ENCODE measurements at places on chromosomes 11 and 22. TPM values are rescaled to one million over a fixed set of nuclear protein-coding genes. Genes with fewer than 3 reads are reported as not detected.

Gene GLYATL2
- 0.87 TPM for total RNA-seq

- no peak for DNase-seq
Observed at GRCh38 chr22:39233710-39234471, 10.9 kb downstream of the PDGFB start.

- DNase-seq, result no peak
Observed at GRCh38 chr11:47852053-47852452, 3.9 kb upstream of the NUP160 start.

DNA sequence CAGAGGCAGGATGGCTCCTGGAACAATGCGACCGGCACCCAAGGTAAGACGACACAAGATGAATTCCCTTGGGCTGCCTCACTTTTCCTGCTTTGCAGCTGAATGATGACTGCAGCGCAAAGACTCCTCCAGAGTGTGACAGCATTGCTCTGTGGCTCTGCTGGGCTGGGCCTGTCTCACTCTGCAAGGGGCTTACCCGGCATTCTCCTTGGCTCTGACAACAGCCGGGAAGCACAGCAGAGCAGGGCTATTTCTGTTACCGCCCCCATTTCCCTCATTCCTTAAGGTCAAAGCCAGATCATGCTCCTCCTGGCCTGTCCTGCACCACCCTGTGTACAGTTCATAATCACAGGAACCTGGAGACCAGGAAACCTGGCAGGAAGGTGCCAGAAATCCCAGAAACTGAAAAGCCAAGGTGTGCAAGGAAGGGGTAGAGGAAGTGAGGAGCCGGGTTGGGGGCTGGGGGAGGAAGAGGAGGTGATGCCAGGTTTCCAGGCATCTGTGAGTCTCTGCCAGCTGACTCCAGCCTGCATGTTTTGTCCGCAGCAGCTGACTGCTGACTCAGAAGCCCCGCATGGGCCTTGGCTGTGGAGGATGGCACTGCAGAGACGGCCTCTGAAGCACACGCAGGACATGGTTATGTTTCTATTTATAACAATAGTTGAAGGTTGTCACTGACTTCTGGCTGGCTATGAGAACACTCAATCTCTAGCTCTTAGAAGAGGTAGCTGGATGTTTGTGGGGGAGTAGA is 113.6 kb downstream of the MICAL3 start:
- DNase-seq, result no peak

DNA sequence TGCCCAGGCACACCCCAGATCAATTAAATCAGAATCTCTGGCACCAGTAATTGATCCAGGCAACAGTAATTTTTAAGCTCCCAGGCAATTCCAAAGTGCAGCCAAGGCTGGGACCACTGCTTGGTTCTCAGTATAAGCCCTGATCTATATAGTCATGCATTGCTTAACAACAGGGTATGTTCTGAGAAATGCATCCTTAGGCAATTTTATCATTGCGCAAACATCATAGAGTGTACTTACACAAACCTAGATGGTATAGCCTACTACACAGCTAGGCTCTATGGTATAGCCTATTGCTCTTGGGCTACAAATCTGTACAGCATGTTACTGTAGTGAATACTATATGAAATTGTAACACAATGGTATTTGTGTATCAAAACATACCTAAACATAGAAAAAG is 651 bp upstream of the C11orf42 start:
- DNase-seq, result no peak

DNA sequence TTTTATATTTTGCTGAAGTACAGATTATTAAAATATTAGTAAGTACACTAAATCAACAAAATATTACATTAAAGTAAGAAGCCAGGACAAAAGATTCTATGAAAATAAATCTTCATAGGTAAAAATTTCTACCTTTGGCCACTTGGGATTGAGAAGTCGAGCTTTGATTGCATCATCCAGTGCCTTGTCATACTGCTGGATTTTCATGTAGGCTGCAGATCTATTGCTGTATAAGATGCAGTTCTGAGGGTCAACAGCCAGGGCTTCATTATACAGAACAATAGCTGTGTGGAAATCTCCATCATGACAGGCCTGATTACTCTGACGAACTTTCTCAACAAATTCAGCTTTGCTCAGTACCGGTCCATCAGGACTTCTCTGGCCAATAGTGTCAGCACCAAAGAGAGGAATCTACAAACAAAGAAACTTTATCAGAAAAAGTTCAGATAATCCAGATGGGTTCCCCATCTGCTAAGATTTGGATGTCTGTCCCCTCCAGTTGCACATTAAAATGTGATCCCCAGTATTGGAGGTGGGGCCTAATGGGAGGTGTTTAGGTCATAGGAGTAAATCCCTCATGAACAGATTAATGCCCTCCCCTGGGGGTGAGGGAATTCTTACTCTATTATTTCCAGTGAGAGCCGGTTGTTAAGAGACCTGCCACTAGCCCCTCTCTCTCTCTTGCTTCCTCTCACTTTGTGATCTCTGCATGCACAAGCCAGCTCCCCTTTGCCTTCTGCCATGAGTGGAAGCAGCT is 50.0 kb downstream of the TTC28 start:
- DNase-seq, result no peak

DNA sequence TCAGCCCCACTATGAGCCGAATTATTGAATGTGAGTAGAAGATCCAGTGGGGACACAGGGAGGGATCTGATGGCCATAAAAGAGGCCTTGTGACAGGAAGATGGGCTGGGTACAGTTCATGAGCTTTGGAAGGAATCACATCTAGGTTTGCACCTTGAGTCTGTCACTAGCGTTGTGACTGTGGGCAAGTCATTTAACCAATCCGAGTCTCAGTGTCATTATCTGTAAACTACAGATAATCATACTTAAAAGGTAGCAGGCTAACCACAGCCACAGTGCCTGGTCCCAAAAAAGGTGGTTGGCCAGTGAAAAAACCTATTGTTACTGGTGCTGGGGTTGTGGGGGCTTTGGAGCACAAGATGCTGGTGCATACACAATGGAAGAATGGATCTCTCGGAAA is 3.8 kb downstream of the HEPN1 start:
- DNase-seq, result no peak

DNA sequence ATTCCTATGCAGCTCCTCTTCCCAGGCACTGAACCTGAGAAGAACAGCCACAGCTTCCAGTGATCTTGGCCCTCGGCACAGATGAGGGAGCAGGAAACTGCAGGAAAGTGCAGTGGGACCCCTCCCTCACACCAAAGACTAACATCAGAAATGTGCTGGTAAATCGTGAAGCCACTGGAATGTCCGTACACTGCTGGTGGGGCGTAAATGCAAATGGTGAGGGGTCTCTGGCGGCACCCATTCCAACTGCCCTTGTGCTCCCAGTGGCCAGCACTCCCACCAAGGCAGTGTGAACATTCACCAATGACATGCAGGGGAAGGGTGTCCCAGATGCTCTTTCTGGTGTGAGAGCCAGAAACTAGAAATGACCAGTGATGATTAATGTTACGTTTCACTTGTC is 574.0 kb downstream of the BRD1 start:
- DNase-seq, result no peak

Gene TPBGL
- total RNA-seq, result 0.40 TPM

DNA sequence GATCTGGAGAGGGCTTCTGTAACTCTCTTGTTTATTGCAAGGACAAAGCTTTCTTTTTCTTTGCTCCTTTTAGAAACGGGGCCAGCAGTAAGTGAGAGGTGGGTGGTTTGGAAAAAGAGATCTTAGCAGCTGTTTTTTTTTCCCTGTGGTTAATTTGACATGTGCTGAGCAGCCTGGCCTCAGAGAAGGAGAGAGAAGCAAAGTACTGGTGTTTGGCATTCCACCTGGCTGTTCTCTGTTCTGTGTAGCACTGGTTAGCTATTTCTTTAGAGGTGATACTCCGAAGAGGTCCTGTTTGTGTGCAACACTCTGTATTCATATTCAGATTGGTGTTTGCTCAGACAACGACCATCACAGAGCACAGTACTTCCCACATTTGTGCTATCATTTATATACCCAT is 80.8 kb upstream of the SORL1-AS1 start:
- DNase-seq, result no peak

DNA sequence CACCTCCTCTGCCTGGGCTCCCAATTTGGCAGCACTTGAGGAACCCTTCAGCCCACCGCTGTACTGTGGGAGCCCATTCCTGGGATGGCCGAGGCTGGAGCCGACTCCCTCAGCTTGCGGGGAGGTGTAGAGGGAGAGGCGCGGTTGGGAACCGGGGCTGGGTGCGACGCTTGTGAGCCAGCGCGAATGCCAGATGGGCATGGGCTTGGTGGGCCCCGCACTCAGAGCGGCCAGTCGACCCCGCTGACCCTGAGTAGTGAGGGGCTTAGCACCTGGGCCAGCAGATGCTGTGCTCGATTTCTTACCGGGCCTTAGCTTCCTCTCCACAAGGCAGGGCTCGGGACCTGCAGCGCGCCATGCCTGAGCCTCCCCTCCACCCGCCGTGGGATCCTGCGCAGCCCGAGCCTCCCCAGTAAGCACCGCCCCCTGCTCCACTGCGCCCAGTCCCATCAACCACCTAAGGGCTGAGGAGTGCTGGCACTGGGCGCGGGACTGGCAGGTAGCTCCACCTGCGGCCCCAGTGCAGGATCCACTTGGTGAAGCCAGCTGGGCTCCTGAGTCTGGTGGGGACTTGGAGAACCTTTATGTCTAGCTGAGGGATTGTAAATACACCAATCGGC is 58.3 kb upstream of the DEFB108B start:
- DNase-seq, result no peak

GRCh38 chr11:27777033-27777432 is 76.8 kb upstream of the BDNF start:
- no peak for DNase-seq

DNA sequence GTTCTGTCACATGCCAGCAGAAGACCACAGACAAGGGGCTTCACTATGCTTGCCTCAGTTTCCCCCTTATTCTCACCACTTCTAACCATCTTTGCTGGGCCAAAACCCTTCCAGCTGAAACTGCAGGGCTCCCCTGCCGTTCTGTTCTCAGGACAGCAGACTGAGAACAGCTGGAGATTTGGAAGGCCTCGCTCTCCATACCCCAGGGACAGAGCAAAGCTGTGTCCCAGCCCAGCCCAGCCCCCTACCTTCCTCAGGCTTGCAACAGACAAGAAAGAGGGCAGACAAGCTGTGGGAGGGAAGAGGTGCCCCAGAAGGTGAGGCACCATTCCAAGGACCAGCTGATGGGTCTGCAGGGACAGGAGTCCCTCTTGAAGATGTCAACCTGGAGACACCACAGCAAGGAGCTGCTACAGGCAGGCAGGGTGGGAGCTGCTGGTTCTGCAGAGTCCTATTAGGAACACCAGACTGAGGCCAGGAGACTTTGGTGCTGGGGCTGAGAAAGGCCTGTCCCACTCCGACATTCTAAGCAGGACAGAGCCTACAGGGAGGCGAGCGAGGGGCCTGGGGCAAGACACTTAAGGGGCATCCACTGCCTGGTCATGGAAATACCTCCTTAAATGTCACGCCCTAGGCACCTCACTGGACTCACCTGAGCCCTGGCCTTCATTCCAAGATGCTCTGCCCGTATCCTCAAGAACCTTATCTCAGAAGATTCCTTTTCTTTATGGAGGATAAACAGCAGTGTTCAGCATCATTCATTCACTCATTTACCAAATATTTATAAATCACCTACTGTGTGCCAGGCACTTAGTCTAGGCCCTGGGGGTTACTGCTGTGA is 6.9 kb downstream of the SCN2B start:
- DNase-seq, result no peak

DNA sequence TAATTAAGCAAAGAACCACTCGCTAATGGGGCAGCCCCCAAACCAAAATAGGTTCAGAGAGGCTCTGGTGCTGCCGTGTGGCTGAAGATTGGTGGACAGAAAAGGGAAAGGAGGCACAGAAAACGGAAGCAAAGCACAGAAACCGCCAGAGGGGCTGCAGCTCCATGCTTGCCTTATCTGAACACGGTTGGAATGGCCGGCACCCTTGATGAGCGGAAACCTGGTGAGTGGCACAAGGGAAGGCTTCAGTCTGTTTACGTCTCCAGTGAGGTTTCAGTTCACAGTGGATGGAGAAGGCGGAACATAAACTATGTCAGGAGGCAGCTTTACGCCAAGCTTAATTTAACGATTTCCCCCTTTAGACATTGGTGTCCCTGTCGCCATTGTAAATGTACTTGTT is 5.2 kb upstream of the PRR33 start:
- DNase-seq, result no peak

DNA sequence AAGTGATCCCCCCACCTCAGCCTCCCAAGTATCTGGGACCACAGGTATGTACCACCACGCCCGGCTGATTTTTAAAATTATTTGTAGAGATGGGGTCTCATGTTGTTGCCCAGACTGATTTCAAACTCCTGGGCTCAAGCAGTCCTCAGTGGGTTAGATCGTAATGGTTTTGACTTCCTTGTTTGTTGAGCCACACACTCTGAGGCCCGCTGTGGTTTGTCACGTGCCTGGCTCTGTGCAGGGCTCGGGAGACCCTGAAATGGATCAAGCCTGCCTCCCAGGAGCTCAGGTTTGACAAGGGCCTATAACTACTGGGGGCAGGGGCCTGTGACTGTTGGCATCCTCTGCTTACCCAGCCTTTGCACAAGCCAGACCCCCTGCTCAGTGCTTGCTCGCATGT is 68.1 kb downstream of the MPPED1 start:
- DNase-seq, result no peak

- no peak for DNase-seq
Observed at GRCh38 chr22:19610518-19611253, 86.5 kb upstream of the CLDN5 start.

DNA sequence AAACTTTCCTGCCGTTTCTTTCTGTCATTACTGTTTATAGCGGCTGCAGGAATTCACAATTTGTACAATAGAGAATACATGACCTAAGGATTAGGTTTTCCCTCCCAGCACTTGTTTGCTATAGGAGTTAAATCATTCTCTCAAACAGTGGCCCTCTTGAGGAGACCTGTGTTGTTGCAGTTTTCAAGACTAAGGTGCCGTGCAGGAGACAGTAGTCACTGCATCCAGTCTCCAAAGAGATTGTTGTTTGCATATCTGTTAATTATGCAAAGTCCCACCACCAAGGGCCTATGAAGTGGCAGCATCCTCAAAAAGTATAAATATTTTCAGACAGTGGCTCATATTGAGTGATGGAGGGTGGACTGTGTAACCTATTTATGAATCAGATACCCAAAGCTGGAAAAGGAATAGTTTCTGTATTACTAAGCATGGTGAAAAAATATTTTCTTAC is 2.3 kb downstream of the PRSS23 start:
- no peak for DNase-seq

DNA sequence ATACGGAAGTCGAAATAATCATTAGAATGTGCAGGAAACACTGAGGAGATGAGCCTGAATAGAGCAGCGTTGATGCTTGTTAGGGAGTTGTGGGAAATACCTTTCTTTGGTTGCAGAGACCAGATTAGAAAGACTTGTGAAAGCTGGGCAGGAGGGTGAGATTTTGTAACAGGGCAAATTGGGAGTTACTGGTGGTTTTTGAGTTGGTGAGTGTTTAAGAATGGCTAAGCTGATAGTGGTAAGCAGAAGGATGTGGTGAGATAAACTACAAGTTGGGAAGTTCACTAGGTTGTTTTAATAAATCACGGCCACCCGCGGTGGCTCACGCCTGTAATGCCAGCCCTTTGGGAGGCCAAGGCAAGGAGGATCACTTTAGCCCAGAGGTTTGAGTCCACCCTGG is 34.4 kb downstream of the MCAM start:
- no peak for DNase-seq
